ENCODE measurements at places on chromosomes 5 and 9. TPM values are rescaled to one million over a fixed set of nuclear protein-coding genes. Genes with fewer than 3 reads are reported as not detected.
A peak's percentile ranks its signal among the peaks of the same experiment; 100 is the strongest.

GRCh38 chr5:10304932-10305331 lies 2.8 kb downstream of the CMBL start:
- no peaks in the 10 kb centered on the region for H3K36me3 ChIP-seq
- no peak overlapping the region for H3K4me3 ChIP-seq
- H3K27ac ChIP-seq, result no peak overlapping the region
- no peak for DNase-seq
- H3K27me3 ChIP-seq, result no peaks in the 10 kb centered on the region

Gene CHSY3
- 1.4 TPM for total RNA-seq

Gene EPB41L4A
- 11.7 TPM for total RNA-seq

- no peak overlapping the region for H3K27ac ChIP-seq
- no peaks in the 10 kb centered on the region for H3K36me3 ChIP-seq
- H3K4me3 ChIP-seq, result no peak overlapping the region
- DNase-seq, result no peak
- H3K4me1 ChIP-seq, result peaks cover 9% of the 10 kb centered on the region
Observed at GRCh38 chr5:138271281-138271680, 3.1 kb downstream of the GFRA3 start.

DNA sequence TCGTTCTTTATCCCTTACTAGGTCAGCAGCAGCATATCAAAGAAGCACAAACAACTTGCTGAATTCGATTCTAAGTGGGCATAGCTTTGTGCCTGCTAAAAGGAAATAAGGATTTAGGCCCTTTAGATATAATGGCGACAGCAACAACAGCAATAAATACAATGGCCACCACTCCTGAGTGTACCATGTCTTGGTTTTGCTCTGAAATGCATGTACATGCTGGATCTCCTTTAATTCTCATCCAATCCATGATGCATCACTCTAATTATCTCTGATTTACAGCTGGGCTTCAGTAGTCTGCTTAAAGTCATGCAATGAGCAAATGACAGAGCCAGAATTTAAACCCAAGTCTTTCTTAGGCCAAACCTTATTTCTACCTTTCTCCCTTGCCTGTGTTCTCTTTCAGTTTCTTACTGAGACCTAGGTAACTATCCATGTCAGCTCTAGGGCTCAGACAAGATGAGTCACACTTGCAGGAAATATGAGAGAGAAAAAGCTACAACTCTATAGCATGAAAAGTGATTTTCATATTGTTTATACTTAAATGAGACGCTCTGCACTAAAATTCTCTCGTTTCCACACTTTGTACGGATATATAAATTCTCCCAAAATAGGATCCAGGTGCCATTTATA lies 111.8 kb downstream of the HMHB1 start:
- no peaks in the 10 kb centered on the region for H3K36me3 ChIP-seq
- peaks cover 6% of the 10 kb centered on the region for H3K4me1 ChIP-seq
- no peak overlapping the region for H3K4me3 ChIP-seq
- DNase-seq, result no peak
- H3K27me3 ChIP-seq, result no peaks in the 10 kb centered on the region

Gene SARDH
- total RNA-seq, result 0.32 TPM

Gene CBY3
- not detected for total RNA-seq

GRCh38 chr5:71703941-71704340 lies 15.1 kb upstream of the CARTPT start:
- H3K4me1 ChIP-seq, result no peaks in the 10 kb centered on the region
- DNase-seq, result no peak
- H3K27me3 ChIP-seq, result peaks cover 17% of the 10 kb centered on the region
- no peak overlapping the region for H3K4me3 ChIP-seq
- no peak overlapping the region for H3K27ac ChIP-seq
- H3K36me3 ChIP-seq, result no peaks in the 10 kb centered on the region

DNA sequence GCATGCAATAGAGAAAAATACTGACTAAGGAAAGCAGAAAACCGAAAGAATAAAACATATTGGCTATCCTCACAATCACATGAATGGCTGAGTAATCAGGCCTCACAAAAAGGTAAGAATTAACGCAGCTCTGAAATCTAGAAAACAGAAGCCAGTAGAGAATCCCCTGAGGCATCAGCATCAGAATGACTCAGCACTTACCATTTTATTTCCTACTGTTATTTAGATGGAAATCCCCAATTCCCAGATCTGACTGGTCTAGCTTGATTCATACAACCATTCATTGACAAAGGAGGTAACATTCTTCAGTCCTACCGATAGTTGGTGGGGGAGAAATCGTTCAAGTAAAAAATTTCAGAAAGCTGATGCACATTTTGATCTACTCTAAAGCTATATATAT lies 1408.4 kb upstream of the WWC1 start:
- H3K4me3 ChIP-seq, result no peak overlapping the region
- H3K36me3 ChIP-seq, result no peaks in the 10 kb centered on the region
- H3K27me3 ChIP-seq, result no peaks in the 10 kb centered on the region

GRCh38 chr9:96460470-96460869 lies 10.5 kb downstream of the HABP4 start:
- no peaks in the 10 kb centered on the region for H3K4me1 ChIP-seq
- H3K27ac ChIP-seq, result no peak overlapping the region
- H3K27me3 ChIP-seq, result no peaks in the 10 kb centered on the region

Gene CANX
- total RNA-seq, result 185 TPM

- DNase-seq, result no peak
- H3K4me1 ChIP-seq, result no peaks in the 10 kb centered on the region
- H3K27ac ChIP-seq, result no peak overlapping the region
- H3K4me3 ChIP-seq, result no peak overlapping the region
Observed at GRCh38 chr5:173745123-173745522, 128.7 kb upstream of the BOD1 start.

Gene ORM2
- total RNA-seq, result not detected

Gene RNF224
- 2.0 TPM for total RNA-seq

Gene CTXN3
- total RNA-seq, result not detected

Gene CCL27
- 357 TPM for total RNA-seq

Gene PDGFRB
- 43.5 TPM for total RNA-seq

GRCh38 chr9:113650207-113651131 lies 186.9 kb downstream of the RGS3 start:
- no peak overlapping the region for H3K27ac ChIP-seq
- peaks cover 22% of the 10 kb centered on the region for H3K4me1 ChIP-seq
- H3K36me3 ChIP-seq, result no peaks in the 10 kb centered on the region
- H3K4me3 ChIP-seq, result no peak overlapping the region
- no peaks in the 10 kb centered on the region for H3K27me3 ChIP-seq

Gene AIF1L
- total RNA-seq, result 16.5 TPM

Gene PCDHB14
- 5.7 TPM for total RNA-seq

DNA sequence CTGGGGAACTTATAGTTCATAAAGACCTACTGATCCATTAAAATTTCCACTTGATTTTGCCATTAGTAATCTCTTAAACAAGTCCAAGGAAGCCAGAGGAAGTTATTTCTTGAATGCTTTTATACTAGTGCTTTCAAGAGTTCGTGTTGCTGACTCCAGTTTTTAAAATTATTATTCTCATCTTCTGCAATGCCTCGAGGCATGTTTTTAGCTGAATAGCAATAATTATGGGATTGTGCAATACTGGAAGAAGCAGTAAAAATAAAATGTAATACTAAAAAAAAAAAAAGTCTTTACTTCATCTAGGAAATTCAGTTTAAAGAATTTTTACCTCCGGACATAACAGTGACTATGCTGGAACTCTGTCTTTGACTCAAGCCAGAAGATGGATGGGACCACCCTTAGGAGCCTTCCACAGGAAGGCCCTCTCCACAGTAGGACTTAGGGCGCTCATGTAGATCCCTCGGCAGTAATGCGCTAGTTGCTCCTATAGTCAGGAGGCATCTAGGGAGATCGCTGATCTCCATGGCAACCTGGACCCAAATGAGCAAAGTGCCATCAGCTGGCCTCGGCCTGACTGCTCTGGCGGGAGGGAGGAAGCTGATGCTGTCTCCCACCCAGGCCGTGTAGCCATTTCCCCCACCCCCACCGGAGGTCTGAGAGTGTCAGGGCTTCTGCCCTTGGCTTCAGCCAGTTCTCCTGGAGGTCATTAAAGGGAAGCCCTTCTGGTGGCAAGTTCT lies 56.7 kb downstream of the DAPK1 start:
- H3K27ac ChIP-seq, result no peak overlapping the region
- H3K27me3 ChIP-seq, result no peaks in the 10 kb centered on the region
- DNase-seq, result no peak
- peaks cover 23% of the 10 kb centered on the region for H3K4me1 ChIP-seq
- H3K4me3 ChIP-seq, result no peak overlapping the region
- no peaks in the 10 kb centered on the region for H3K36me3 ChIP-seq

Gene SLCO6A1
- not detected for total RNA-seq

Gene LTC4S
- total RNA-seq, result 3.5 TPM

DNA sequence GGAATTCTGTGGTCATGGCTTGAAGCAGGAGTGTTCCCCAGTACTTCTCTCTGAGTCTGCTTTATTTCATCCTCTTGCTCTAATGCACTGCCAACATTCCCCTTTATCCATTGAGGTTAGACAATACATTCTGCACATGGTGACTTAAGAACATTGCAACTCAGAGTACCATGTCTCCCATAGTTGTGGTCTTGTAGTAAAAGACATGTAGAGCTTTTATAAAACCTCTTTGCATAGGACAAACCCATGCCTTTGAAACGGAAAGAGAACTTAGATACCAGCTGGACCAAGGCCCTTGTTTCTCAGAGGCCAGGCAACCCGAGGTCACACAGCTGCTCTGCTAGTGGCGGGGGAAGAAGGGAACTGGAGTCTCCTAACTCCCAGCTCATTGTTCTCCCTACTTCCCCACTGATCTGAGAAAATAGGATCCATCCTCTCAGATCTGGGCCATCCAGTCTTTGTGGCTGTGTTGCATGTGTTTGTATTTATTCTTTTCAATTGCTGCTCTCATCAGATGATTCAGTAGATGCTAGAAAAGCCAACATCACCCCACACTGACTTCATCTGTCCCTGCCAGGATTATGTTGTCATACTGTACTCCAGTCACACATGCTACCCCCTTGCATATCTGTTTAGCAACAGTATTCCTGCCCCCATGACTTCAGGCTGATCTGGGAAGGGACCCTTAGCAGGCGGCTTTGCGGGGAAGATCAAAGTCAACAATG lies 236.9 kb downstream of the SAXO1 start:
- no peak for DNase-seq
- H3K27me3 ChIP-seq, result no peaks in the 10 kb centered on the region
- no peak overlapping the region for H3K27ac ChIP-seq
- H3K36me3 ChIP-seq, result no peaks in the 10 kb centered on the region

Gene SHOC1
- 0.56 TPM for total RNA-seq

DNA sequence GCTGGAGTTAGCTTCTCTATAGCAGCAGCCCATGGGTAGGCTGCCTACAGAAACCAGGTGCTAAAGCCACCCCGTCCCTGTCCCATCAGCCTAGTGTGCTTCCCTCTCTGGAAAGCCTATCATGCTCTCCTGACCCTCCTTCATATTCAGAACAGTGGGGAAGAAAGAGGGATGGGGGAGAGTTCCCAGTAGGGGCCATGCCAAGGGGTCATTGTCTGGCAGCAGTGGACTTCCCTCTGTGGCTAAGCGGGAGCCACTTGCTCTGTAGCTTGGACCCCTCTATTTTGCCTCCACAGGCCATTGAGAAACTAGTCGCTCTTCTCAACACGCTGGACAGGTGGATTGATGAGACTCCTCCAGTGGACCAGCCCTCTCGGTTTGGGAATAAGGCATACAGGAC lies 17.5 kb downstream of the PTPA start:
- no peaks in the 10 kb centered on the region for H3K27me3 ChIP-seq
- no peak for DNase-seq
- H3K36me3 ChIP-seq, result peaks cover 46% of the 10 kb centered on the region
- H3K4me3 ChIP-seq, result no peak overlapping the region
- H3K27ac ChIP-seq, result no peak overlapping the region

Gene ANKRD18B
- total RNA-seq, result 21.3 TPM

DNA sequence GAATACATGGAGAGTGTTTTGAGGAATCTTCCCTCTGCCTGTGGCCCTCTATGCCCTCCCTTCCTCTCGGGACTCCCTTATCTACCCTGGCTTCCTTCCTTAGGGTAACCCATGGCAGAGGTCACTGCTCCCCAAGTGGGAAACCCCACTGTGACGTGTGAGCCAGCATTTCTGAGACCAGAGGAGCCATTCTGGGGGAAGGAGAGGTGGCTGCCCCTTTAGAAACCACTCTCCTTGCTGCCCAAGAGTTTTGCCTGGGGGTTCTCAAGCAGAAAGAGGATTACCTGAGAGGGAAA lies 23.1 kb downstream of the CCNJL start:
- H3K4me3 ChIP-seq, result no peak overlapping the region
- H3K27ac ChIP-seq, result no peak overlapping the region
- DNase-seq, result no peak
- no peaks in the 10 kb centered on the region for H3K27me3 ChIP-seq
- H3K36me3 ChIP-seq, result no peaks in the 10 kb centered on the region

DNA sequence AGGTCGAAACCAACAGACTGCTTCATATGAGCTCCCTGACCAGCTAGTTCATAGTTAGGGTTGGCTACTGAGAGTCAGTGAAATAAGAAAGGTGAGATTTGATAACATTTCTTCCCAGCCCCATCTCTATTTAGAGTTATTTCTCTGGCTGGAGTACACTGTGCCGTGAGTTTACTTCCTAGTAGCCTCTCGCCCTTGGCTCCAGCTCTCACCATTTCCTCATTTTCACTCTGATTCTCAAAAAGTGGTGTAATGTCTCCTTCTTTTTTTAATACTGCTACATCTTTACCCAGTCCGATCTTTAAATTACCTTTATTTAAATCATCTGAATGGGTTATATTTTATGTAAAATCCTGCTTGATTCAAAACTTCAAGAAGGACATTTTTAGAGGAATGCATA lies 100.4 kb upstream of the FAM174A start:
- H3K4me1 ChIP-seq, result no peaks in the 10 kb centered on the region
- no peaks in the 10 kb centered on the region for H3K27me3 ChIP-seq
- no peaks in the 10 kb centered on the region for H3K36me3 ChIP-seq
- H3K4me3 ChIP-seq, result no peak overlapping the region
- no peak for DNase-seq

- no peaks in the 10 kb centered on the region for H3K27me3 ChIP-seq
- H3K27ac ChIP-seq, result no peak overlapping the region
- no peak overlapping the region for H3K4me3 ChIP-seq
- H3K4me1 ChIP-seq, result no peaks in the 10 kb centered on the region
Observed at GRCh38 chr5:171710451-171711024, 75.1 kb upstream of the SMIM23 start.

Gene CCL19
- 2.0 TPM for total RNA-seq

Gene CNTNAP3B
- 83.3 TPM for total RNA-seq

- H3K4me3 ChIP-seq, result no peak overlapping the region
- peaks cover 15% of the 10 kb centered on the region for H3K4me1 ChIP-seq
- no peak for DNase-seq
- no peaks in the 10 kb centered on the region for H3K36me3 ChIP-seq
Observed at GRCh38 chr5:124342584-124342983, 403.9 kb downstream of the ZNF608 start.

Gene IL17B
- not detected for total RNA-seq

Gene STING1
- total RNA-seq, result 13.8 TPM

- H3K27ac ChIP-seq, result peak overlapping the region; percentile 63
- no peak for DNase-seq
- no peaks in the 10 kb centered on the region for H3K36me3 ChIP-seq
- H3K4me1 ChIP-seq, result peaks cover 53% of the 10 kb centered on the region
Observed at GRCh38 chr9:122370303-122370702, 521 bp upstream of the PTGS1 start.

Gene CCDC152
- total RNA-seq, result 0.36 TPM
